ENCODE measurements at places on chromosomes 1 and 21.
A peak's percentile ranks its signal among the peaks of the same experiment; 100 is the strongest.

GRCh38 chr1:39845569-39846566, 37.4 kb downstream of the TRIT1 start:
- DNase-seq, result peak; percentile 98

DNA sequence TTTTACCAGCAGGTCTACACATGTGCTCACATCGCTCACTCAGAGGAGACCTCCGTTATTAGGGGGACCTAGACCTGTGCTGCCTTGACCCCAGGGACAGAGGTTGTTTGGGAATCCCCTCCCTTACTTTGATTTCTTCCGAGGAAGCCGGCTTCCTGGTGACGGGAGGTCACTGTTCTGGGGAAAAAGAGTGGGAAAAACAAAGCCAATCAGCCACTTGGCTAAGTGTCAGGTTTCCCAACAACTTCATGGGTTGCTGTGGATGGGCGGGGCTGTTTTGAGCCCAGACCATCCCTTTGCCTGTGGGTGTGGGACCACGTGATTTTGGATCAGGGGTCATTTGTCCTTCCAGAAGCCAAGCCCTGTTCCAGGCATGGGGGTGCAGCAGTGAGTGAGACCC, 7.1 kb upstream of the KCNAB2 start:
- no peak for DNase-seq

- DNase-seq, result no peak
These were observed 2.1 kb upstream of the SSX2IP start for GRCh38 chr1:84692391-84692790.

GRCh38 chr1:194568610-194569009, 1382.2 kb upstream of the B3GALT2 start:
- no peak for DNase-seq

- no peak for DNase-seq
These were observed 41.7 kb downstream of the EXTL2 start for GRCh38 chr1:100852976-100853375.

DNA sequence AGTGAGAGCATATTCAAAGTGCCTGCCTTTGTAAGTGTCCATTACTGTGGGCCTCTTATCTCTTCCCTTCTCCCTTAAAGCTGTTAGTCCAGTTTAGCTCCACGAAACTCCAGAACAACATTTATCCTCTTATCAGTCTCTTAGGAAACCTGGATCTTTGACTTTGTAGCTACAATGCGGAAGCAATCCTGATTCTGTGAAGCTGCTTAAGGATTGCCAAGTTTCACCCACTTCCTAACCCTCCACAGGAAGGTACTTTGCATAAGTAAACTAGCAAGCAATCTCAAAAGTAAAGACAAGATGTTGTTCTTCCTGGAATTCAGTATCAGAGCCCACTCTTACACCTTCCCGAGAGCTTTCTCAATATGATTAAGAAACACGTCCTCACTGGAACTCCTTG, 164.9 kb upstream of the USP25 start:
- no peak for DNase-seq

GRCh38 chr1:108154314-108154713, 45.8 kb downstream of the SLC25A24 start:
- DNase-seq, result peak; percentile 19

- no peak for DNase-seq
These were observed 23.9 kb downstream of the BTF3L4 start for GRCh38 chr1:52080014-52080415.

DNA sequence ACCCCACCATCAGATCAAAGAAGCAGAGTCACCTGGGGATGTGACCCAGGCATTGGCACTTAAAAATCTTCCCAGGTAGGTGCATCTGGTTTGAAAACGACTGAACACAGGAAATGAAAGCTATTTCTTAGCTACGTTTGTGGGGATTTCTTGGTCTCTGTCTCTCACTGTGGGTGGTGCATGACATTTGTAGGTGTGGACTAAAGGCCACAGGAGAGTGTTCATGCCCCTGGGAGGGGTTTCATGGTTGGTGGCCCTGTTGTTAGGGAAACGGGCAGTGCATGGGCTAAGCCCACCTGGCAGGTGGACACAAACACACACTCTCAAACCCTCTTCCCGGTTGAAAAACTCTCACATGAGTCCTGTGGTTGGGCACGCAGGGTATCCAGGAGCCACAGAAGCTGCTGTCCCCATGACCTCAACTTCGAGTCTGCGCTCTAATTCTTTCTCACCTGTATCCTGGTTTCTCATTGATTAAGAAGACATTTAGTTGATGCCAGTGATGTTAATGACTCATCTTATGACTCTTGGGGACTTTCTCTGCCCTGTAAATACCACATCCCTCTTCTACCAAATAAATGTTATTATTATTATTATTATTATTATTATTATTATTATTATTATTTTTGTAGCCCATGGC, 119.4 kb downstream of the MRPS6 start:
- peak; percentile 7 for DNase-seq

GRCh38 chr1:86395751-86396497, at the start of gene ODF2L:
Gene ODF2L (minus strand): TSS chr1:86396323. CDS start chr1:86387027, 9,296 bp downstream.
- peak; percentile 90 for DNase-seq

- DNase-seq, result no peak
These were observed 47.8 kb downstream of the GPR88 start for GRCh38 chr1:100585786-100586185.

DNA sequence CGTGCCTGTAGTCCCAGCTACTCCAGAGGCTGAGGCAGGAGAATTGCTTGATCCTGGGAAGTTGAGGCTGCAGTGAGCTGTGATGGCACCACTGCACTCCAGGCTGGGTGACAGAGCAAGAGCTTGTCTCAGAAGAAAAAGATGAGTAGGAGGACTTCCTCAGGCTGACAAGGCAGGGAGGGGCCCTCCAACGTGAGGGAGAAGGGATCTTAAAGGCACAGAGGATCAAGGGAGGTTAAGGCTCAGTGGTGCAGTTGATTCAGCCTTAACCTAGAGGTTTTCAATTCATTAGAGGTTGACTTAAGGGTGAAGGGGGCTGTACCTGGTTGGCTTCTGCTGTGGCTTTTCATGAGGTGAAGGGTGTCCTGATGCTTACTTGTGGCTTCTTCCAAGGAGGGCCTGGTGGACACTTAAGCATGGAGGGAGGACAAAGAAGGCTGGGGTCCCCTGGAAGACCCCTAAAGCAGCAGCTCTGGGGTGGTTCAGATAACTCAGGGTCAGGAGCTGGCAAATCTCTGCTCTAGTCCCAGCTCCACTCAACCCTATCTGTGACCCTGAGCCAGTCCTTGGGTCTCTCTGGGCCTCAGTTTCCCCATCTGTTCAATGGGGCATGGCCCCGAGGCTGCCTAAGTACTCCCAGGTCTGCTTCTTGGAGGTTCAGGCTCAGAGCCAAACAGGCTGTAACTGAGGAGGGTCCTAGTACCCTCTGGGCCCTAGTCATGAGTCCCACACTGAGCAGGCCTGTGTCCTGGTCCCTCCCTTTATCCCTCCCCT, 6.3 kb downstream of the EXTL1 start:
- DNase-seq, result no peak

GRCh38 chr1:109268431-109269211, 14.3 kb downstream of the PSRC1 start:
- DNase-seq, result no peak

DNA sequence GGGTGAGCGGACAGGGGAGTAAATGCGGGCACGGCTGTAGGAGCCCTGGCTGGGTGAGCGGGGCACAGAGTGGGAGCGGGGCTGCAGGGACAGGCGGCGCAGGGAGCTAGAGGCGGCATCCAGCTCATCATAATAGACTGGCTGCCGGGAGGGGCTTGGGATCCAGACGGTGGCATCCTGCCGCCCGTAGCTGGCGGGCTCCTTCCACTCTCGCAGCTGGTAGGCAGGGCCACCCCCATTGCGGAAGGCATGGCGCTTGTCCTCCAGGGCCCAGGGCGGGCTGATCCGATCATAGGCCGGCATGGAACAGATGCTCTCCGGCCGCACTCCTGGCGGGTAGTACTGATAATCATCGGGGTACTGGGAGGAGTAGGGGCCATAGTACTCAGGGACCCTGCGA, 43.7 kb upstream of the GOLT1A start:
- DNase-seq, result no peak

GRCh38 chr1:40766017-40766416, 17.6 kb upstream of the KCNQ4 start:
- DNase-seq, result no peak

- DNase-seq, result no peak
These were observed 123.2 kb downstream of the SLC30A10 start for GRCh38 chr1:219805191-219805590.

DNA sequence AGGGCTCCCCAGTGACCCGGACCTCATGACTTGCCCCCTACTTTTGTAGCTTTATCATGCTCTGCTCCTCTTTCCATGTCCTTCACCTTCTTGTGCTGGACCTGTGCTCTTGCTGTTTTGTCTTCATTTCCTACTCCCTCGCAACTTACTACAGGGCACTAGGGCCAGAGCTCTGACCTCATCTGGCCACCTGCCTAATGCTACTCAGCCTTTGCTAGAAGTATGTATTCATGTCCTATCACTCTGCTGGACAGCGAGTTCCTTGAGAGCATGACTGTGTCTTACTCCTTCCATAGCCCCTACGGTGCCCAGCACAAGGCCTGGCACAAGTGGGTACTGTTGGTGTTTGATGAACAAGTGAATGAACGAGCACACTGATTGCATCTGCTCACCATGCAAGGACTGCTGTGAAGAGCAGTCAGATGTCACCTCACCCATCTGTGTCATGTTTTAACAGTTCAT, 1.9 kb downstream of the MTFR1L start:
- peak; percentile 66 for DNase-seq

DNA sequence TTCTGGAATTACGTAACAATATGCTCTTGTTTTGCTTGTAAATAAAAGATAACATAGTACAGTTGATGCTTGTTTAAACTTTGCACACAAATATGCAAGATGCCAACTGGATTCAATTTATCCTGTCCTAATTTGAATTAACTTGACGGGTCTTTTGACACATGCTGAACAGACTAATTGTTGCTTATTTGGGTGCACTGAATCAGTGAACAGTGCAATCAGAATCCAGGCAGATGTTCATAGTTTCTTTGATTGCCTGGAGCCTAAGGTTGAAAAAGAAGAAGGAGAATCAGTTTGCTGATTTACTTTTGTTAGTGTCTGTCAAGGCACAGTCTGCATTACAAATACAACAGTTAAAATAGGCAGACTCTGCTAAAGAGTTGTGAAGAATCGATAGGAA, 307.9 kb downstream of the COL11A1 start:
- no peak for DNase-seq

GRCh38 chr1:87318056-87318650, 10.5 kb upstream of the LMO4 start:
- no peak for DNase-seq

DNA sequence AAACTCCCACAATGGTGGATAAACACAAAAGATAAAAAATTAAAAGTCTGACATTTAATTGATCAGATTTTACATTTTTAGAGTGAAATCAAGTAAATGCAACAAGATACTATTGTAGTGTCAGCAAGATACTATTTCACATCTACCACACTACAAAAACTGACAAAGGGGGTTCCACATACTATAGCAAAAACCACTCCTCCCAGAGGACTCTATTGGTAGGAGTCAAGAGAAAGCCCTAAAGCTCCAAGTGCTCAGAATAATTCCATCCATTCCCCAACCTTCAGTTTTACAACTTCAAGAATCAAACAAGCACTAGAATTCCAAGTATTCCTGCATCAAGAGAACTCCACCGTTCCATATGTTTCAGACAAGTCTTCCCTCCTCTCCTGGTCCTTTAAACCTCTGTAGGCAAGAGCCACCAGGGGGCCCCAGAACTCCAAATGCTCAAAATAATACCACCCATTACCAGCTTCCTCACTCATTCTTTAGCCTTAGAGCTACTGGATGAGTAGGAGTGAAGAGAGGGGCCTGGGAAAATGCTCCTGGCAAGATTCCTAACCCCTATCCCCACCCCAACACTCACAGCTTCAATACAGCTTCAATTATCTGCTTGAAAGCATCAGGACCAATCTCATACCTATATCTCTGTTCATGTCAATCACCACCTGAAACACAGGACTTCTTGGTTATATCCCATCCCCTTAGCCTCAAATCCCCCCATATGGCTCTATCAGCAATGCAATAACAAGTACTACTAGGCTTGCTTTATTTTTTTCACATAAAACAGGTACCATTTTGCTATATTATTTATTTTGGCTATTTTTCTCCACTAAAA, 9.9 kb downstream of the TOR1AIP2 start:
- DNase-seq, result peak; percentile 36

- DNase-seq, result peak; percentile 65
These were observed at the start of gene RIMKLA for GRCh38 chr1:42380586-42381279. Gene RIMKLA (plus strand): TSS chr1:42380792. CDS start chr1:42380935, 143 bp downstream.

GRCh38 chr21:38140207-38140903, 116.4 kb upstream of the KCNJ15 start:
- peak; percentile 25 for DNase-seq

DNA sequence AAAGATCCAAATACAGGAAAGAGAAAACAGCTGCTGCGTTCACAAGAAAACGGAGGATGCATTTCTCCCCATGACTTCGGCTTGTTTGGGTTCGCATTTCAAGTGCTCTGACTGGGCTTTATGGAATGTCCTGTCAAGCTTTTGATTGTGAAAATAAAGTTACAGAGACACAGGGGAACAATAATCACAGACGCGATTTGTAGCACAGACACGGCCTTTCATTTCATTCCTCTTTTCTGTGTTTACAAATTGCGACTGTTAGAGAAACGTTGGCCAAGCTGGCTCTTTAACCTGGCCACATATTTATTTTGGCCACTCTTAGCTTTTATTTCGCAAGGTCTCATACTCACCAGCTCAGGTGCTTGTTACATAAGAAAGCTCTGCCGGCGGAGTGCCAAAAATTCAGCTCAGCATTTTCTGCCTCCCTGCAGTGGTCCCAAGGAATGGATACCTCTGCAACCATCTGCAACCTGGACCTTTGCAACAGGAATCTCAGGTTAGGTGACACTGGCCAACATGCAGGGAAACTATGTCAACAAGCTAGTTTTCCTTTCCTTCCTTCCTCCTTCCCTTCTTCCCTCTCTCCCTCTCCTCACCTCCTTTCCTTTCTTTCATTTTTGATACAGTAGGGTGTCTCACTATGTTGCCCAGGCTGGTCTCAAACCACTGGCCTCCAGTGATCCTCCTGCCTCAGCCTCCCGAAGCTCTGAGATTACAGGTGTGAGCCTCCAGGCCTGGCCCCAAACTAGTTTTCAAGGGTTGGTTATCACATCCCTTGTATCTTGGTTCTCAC, 58.2 kb upstream of the SLC45A1 start:
- peak; percentile 54 for DNase-seq

- no peak for DNase-seq
These were observed 30.6 kb upstream of the HYI start for GRCh38 chr1:43484367-43484766.

GRCh38 chr1:99500541-99500940, 145.4 kb upstream of the PALMD start:
- no peak for DNase-seq

DNA sequence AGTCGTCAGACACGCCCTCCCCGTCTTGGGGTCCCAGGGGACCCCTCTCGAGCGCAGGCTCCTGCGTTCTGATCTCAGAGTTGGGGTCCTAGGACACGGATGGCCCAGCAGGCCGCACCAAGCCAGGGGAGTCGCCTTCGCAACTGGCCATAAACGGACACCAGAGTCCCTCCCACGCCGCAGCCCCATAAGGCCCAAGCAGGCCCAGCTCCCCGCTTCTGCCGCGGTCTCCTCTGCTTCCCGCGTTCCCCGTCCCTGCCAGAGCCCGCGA, 633 bp downstream of the DMRTA2 start:
- DNase-seq, result no peak

DNA sequence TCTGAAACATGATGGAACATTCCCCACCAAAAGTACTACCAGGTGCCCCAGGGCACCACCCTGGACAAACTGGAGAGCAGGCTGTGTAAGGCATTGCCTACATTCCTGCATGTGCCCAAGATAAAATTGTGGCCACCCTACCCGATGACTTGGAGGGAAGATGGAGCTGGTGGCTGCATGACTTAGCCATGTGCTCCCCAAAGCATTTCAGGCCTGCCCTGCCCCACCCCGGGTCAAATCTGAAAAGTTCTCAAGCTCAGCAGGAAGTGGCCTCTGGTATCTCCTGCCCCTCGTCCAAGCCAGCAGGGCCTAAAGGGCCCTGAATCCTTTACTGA, 8.5 kb downstream of the CD2 start:
- DNase-seq, result no peak

Data from kidney tubule cell (primary cell).